Vagina (tissue), 2 donors: ENCODE measurements at places on chromosomes 4 and X. TPM values are rescaled to one million over a fixed set of nuclear protein-coding genes. Genes with fewer than 3 reads are reported as not detected.

FHL1 gene
- 337 TPM for total RNA-seq

PRDM5 gene
- total RNA-seq, result 15.2 TPM

SULT1B1 gene
- 1.7 TPM for total RNA-seq

HMX1 gene
- not detected for total RNA-seq

TEX13D gene
- total RNA-seq, result not detected

TRIM75 gene
- total RNA-seq, result not detected

DDX53 gene
- not detected for total RNA-seq

C4orf50 gene
- total RNA-seq, result 0.49 TPM

HEPH gene
- total RNA-seq, result 8.6 TPM
